ENCODE measurements at places on chromosomes 12 and 14.

DNA sequence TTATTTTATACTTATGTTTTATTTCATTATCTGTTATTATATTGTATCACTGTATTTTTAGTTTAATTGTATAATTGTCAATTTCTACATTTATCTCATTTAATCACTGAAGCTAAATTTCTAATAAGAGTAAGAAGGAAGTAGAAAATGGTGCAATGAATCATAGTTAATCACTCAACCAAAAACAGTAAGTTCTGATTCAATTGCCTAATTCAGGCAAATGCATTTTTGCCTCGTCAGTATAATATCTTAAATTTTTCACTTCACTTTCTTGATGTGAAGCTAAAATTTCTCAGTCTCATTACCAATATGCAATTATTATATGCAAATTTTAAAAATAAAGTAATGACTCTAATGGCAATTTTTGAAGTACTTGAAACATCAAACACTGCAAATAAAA, 340.5 kb upstream of the USP15 start:
- DNase-seq: no peak

GRCh38 chr12:129230995-129231394, 377.7 kb downstream of the GLT1D1 start:
- DNase-seq: no peak

DNA sequence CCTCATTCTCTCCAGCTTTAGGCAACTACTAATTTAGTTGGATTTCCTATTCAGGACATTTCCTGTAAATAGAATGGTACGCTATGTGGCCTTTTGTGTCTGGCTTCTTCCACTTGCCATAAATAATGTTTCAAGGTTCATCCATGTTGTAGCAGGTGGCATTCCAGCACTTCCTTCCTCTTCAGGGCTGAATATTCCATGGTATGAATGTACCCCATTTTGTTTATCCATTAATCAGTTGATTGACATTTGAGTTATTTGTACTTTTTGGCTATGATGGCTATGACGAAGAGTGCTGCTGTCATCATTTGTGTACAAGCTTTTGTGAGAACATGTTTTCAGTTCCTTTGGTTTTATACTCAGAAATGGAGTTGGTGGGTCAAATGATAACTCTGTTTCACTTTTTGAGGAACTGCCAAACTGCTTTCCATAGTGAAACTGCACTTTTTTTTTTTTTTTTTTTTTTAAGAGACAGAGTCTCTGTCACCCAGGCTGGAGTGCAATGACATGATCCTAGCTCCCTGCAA, 6.5 kb upstream of the CDK2AP1 start:
- DNase-seq: no peak

DNA sequence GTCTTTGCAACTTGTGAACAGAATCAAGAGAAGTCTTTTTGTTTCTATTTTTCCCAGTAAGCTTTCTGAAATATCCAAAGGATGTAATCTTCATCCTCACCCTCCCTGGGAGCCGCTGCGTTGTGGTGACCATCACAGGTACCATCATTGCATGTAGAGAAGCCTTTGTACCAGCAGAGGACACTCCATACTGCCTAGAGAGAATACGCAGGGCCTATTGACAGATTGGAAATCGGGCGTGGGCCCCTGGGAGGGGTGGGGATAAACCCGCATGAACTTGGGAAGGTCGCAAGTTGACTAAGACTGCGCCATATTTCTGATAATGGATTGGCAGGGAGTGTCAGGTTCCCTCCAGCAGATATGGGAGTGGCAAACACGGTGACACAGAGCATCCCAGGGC, 12.7 kb downstream of the KRT1 start:
- DNase-seq: no peak

- peak; percentile 40 for DNase-seq
Measured at GRCh38 chr12:62123721-62124203, 136.4 kb upstream of the USP15 start.

DNA sequence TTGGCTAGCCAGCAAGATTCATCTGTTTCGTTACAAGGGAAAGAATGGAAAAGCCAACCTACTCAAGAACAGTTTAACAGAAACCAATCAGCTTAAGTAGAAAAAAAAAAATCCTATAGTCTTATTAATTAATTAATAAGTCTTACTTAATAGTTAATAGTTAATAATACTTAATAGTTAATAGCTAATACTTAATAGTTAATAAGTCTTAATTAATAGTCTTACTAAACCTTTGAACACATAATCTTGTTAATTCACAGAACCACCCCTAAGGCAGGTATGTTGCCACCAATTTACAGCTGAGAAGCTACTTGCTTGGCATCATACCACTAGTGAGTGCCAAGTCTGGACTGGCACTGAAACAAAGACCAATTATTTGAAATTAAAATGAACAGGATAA, 19.9 kb downstream of the MFAP5 start:
- DNase-seq: no peak

- peak; percentile 56 for DNase-seq
Measured at GRCh38 chr12:6852651-6853354, 853 bp downstream of the USP5 start.

DNA sequence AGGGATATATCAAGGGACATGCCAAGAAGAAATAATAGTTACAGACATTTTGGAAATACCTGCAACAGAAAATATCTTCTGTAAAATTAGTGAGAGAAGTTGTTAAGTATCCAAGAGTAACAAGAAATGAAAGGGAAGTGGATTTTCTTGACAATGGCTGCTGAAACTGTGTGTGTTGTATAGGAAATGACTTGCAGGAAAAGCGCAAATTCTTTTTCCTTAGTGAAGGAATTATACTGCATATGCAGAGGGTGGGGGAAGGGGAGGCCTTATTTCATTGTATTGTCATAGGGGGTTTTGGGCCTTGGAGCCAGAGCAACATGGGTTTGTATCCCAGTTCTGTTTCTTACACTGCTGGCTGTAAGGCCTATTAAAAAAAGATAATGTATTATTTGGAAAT, 84.4 kb upstream of the DDHD1 start:
- no peak for DNase-seq

All from fibroblast of upper back skin (primary cell).